Thoracic aorta (tissue), 2 donors: ENCODE measurements at places on chromosomes 6 and 20. TPM values are rescaled to one million over a fixed set of nuclear protein-coding genes. Genes with fewer than 3 reads are reported as not detected.

- peaks cover 44% of the 10 kb centered on the region for H3K4me1 ChIP-seq
- no peaks in the 10 kb centered on the region for H3K27me3 ChIP-seq
- no peak overlapping the region for H3K27ac ChIP-seq
- DNase-seq: no peak
These were observed 28.9 kb downstream of the SRSF3 start for GRCh38 chr6:36622901-36623546.

The TSPO2 gene
- total RNA-seq: not detected

DNA sequence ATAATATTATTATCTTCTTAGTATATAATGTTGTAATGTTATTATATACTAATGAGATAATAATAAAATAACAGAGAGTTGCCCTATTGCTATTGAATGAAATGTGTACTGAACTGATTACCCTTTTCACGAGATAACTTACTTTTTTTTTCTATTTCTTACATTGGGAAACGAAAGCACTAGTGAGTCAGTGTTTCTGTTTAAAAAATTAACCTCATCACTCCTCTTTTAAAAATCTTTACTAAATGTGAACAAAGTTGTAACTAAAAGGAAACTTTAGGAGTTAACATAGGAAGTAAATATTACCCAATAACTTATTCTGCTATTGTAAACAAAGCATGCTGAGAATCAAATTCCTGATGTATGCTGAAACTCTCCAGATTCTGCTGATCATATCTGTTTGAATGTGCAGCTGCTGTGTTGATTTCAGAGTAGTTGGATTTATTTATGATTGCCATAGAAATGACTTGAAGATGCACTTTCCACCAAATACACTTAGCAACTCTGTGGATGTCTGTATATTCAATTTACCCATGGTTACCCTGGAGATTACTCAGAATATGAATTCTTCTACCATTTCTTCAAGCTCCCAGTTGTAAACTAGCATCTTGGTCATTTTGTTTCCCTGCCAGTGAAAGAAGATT is 523.4 kb downstream of the TENT5A start:
- peak overlapping the region; percentile 29 for H3K4me3 ChIP-seq
- H3K4me1 ChIP-seq: peaks cover 6% of the 10 kb centered on the region
- no peak overlapping the region for H3K27ac ChIP-seq

- no peak for DNase-seq
- H3K36me3 ChIP-seq: no peaks in the 10 kb centered on the region
These were observed 17.8 kb upstream of the SLC32A1 start for GRCh38 chr20:38706509-38706908.

GRCh38 chr20:31708736-31709534 is 13.7 kb downstream of the BCL2L1 start:
- no peak overlapping the region for H3K4me3 ChIP-seq
- no peaks in the 10 kb centered on the region for H3K27me3 ChIP-seq
- peaks cover 17% of the 10 kb centered on the region for H3K36me3 ChIP-seq
- peaks cover 90% of the 10 kb centered on the region for H3K4me1 ChIP-seq
- peak overlapping the region; percentile 30 for H3K27ac ChIP-seq

- no peaks in the 10 kb centered on the region for H3K27me3 ChIP-seq
- no peak overlapping the region for H3K27ac ChIP-seq
- H3K4me3 ChIP-seq: no peak overlapping the region
- no peaks in the 10 kb centered on the region for H3K36me3 ChIP-seq
- no peaks in the 10 kb centered on the region for H3K4me1 ChIP-seq
These were observed 61.6 kb downstream of the IRF4 start for GRCh38 chr6:453152-453551.

- no peak overlapping the region for H3K4me3 ChIP-seq
- H3K27ac ChIP-seq: no peak overlapping the region
- H3K27me3 ChIP-seq: no peaks in the 10 kb centered on the region
- H3K36me3 ChIP-seq: no peaks in the 10 kb centered on the region
- no peaks in the 10 kb centered on the region for H3K4me1 ChIP-seq
- no peak for DNase-seq
These were observed 197.6 kb downstream of the HDGFL1 start for GRCh38 chr6:22766979-22767378.

DNA sequence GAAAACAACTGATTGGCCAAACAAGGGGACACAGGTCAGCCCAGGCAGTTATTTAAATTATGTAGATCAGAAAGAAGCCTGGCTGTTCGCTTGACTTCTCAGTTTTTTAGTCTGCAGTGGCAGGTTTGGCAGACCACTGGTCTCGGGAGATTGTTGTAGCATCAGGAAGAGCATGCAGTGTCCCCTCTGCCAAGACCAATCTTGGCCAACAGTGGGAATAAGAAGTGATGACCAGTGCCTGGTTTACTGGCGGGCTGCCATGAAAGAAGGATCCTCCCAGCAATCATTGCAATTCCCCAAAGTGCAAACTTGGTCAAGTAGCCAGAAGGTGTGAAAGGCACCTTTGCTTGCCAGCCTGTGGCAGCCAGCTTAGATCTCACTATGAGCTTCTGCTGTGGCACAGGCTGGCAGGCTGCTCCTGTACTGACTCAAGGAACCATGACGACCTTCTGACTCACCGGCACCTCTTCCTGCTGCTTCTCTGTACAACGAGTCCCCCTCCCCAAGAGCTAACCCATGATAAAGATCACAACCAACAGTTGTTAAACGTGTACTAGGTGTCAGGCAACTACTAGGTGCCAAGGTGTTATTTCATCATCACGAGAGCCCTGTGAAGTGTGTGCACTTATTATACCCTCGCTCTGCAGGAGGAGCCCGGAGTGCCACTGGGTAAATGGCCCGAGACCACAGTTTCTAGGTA is 76.8 kb upstream of the DUSP22 start:
- H3K27ac ChIP-seq: no peak overlapping the region
- no peaks in the 10 kb centered on the region for H3K36me3 ChIP-seq
- no peak overlapping the region for H3K4me3 ChIP-seq
- no peak for DNase-seq

The SLC18B1 gene
- total RNA-seq: 6.1 TPM

The SLC17A2 gene
- not detected for total RNA-seq

- no peak for DNase-seq
- no peaks in the 10 kb centered on the region for H3K36me3 ChIP-seq
- H3K4me1 ChIP-seq: no peaks in the 10 kb centered on the region
- H3K27ac ChIP-seq: no peak overlapping the region
These were observed 67.8 kb downstream of the RNF182 start for GRCh38 chr6:13992417-13993055.

GRCh38 chr20:16014436-16014835 is 558.8 kb downstream of the KIF16B start:
- no peak for DNase-seq
- no peaks in the 10 kb centered on the region for H3K36me3 ChIP-seq
- H3K4me1 ChIP-seq: no peaks in the 10 kb centered on the region

- no peaks in the 10 kb centered on the region for H3K27me3 ChIP-seq
- peak overlapping the region; percentile 80 for H3K4me3 ChIP-seq
- peaks cover 13% of the 10 kb centered on the region for H3K4me1 ChIP-seq
- no peak for DNase-seq
These were observed 2.2 kb downstream of the QKI start for GRCh38 chr6:163416557-163417253.

- no peak for DNase-seq
- no peaks in the 10 kb centered on the region for H3K36me3 ChIP-seq
- H3K27ac ChIP-seq: peak overlapping the region; percentile 87
- no peaks in the 10 kb centered on the region for H3K27me3 ChIP-seq
- H3K4me1 ChIP-seq: peaks cover 12% of the 10 kb centered on the region
- H3K4me3 ChIP-seq: peak overlapping the region; percentile 97
These were observed 696 bp upstream of the SUPT3H start for GRCh38 chr6:45378334-45378926.

The NFATC2 gene
- total RNA-seq: 24.5 TPM

The CALHM5 gene
- 14.0 TPM for total RNA-seq

The SMIM29 gene
- total RNA-seq: 7.1 TPM

GRCh38 chr6:142726616-142727015 is 218.4 kb downstream of the HIVEP2 start:
- H3K4me1 ChIP-seq: no peaks in the 10 kb centered on the region
- DNase-seq: no peak
- no peak overlapping the region for H3K4me3 ChIP-seq
- no peaks in the 10 kb centered on the region for H3K27me3 ChIP-seq
- H3K27ac ChIP-seq: no peak overlapping the region
- no peaks in the 10 kb centered on the region for H3K36me3 ChIP-seq

The UNC5CL gene
- 7.9 TPM for total RNA-seq

GRCh38 chr20:46199198-46199597 is 81.1 kb downstream of the CD40 start:
- peaks cover 11% of the 10 kb centered on the region for H3K27me3 ChIP-seq
- H3K27ac ChIP-seq: no peak overlapping the region
- H3K36me3 ChIP-seq: no peaks in the 10 kb centered on the region
- no peaks in the 10 kb centered on the region for H3K4me1 ChIP-seq

DNA sequence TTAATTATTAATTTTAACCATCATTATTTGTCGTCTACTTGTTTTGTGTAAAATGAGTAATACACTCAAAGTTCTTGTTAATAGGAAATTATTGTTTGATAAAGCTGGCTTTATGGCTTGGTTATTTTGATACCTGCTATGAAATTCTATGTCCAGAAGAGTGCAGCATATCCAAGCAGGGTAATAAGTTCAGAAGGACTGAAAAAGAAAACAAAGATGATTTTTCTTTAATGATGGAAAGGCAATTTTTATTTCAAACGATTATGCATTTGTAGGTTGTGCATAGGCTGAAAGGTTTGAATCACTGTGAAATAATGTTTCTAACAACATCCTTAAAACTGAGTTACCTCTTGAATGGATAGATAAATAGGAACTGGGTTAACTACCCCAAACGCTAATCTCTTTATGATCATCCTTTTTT is 1.4 kb upstream of the MAN1A1 start:
- H3K4me3 ChIP-seq: peak overlapping the region; percentile 98
- DNase-seq: no peak
- H3K36me3 ChIP-seq: no peaks in the 10 kb centered on the region
- H3K27me3 ChIP-seq: no peaks in the 10 kb centered on the region

DNA sequence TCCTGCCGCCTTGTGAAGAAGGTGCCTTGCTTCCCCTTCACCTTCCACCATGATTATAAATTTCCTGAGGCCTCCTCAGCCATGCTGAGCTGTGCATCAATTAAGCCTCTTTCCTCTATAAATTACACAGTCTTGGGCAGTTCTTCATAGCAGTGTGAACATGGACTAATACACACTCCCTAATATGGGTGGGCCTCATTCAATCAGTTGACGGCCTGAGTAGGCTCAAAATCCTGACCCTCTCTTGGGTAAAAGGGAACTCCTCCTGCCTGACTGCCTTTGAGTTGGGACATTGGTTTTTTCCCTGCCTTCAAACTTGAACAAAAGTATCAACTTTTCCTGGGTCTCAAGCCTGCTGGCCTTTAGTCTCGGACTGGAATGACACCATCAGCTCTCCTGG is 96.6 kb upstream of the PROKR2 start:
- H3K4me3 ChIP-seq: no peak overlapping the region
- no peaks in the 10 kb centered on the region for H3K36me3 ChIP-seq
- H3K27ac ChIP-seq: no peak overlapping the region
- DNase-seq: no peak

The ZKSCAN8 gene
- 36.2 TPM for total RNA-seq

The LY6G6D gene
- total RNA-seq: not detected

DNA sequence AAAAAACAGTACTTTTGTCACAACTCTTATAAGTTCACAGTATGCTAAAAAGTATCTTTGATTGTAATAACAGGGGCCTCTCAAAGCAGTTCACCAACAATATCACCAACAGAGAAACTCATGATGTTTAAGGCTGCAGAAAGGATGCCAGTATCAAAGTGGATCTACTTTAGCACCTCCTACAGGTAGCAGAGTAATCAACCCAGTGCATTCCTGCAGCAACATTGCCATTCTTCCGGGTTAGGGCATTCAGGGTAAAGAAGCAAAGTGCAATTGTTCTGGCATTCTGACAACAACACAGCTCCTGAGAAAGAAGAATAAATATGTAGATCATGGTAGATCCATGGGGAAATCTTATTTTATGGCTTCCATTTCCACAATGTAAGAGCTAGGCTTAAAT is 7.6 kb upstream of the SLC17A4 start:
- no peak overlapping the region for H3K4me3 ChIP-seq
- no peaks in the 10 kb centered on the region for H3K4me1 ChIP-seq
- no peak for DNase-seq
- H3K27ac ChIP-seq: no peak overlapping the region
- H3K27me3 ChIP-seq: no peaks in the 10 kb centered on the region

DNA sequence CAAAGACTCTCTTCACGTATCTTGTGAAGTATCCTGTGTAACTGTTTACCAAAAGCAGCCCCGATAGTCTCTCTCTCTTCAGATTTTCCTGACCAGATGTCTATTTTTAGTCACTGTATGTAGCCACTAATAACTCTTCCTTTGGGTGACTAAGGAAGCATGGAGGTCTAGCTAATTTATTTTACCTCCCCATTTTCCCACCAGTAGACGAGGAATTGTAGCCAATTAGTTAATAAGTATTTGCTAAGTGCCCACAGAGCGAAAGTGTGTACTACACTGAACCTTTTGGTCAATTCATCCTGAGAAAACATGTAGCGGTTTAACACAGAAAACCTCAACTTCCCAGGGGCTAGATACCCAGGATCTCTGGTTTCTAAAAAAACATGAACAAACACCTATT is 180.6 kb downstream of the TBX18 start:
- no peak overlapping the region for H3K27ac ChIP-seq
- no peaks in the 10 kb centered on the region for H3K36me3 ChIP-seq
- no peak for DNase-seq
- peak overlapping the region; percentile 35 for H3K4me3 ChIP-seq
- no peaks in the 10 kb centered on the region for H3K27me3 ChIP-seq

GRCh38 chr20:38187517-38187916 is 22.4 kb upstream of the TGM2 start:
- no peaks in the 10 kb centered on the region for H3K27me3 ChIP-seq
- no peak overlapping the region for H3K4me3 ChIP-seq
- peaks cover 15% of the 10 kb centered on the region for H3K4me1 ChIP-seq
- DNase-seq: no peak

- DNase-seq: no peak
- H3K4me1 ChIP-seq: peaks cover 10% of the 10 kb centered on the region
- H3K4me3 ChIP-seq: no peak overlapping the region
- H3K36me3 ChIP-seq: no peaks in the 10 kb centered on the region
- no peaks in the 10 kb centered on the region for H3K27me3 ChIP-seq
These were observed 21.1 kb downstream of the FOXC1 start for GRCh38 chr6:1630771-1631217.
